ENCODE measurements at places on chromosomes 13 and 19.

DNA sequence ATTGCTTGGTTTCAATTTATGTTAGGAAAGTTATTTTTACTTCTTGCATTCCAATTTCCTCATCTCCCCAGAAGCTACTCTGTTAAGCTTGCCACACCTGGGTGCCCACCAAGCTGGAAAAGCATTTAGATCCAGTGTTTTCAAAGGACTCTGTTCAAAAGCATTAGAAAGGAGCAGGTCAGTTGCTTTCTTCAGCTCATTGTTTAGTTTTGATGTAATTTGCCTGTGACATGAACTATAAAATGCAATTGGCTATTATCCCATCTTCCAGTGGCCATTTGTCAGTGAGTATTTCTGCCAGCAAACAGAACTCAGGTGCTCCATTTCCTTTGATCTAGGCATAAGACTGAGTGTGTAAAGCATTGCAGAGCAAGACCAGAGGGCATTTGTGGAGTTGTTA, 46.7 kb upstream of the RNF113B start:
- DNase-seq = no peak

GRCh38 chr19:41297628-41298347, 12.2 kb upstream of the CCDC97 start:
- DNase-seq = peak; percentile 89

GRCh38 chr13:28473044-28473443, 21.9 kb downstream of the FLT1 start:
- no peak for DNase-seq

DNA sequence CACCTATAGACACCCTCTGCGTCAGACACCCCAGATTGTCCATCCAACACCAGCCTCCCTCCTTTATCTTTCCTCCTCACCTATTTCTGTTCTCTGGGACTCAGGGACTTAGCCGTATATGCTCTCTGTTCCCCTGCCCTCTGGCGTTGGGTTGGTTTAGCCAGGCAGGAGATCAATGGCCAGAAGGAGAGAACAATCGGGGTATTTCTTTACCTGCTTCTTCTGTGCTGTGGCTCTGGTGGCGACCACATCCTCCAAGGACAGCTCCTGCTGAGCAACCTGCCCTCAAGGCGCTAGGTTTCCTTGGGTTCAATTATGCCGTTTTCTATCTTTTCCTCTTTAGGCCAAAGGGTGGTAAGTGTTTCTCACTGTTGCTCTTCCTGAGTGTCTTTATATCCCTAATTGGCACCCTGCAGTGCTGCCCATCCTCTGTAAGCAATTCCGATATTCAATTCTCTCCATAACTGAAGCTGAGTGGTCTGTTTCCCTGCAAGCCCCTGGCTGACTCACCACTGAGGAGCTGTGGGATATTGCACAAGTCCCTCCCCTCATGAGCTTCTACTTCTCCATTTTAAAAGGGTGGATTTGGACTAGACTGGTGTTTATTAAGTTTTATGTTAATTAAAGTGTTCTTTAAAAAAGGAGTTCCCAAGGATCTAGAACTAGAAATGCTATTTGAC, 63.7 kb upstream of the TMTC4 start:
- DNase-seq = no peak

DNA sequence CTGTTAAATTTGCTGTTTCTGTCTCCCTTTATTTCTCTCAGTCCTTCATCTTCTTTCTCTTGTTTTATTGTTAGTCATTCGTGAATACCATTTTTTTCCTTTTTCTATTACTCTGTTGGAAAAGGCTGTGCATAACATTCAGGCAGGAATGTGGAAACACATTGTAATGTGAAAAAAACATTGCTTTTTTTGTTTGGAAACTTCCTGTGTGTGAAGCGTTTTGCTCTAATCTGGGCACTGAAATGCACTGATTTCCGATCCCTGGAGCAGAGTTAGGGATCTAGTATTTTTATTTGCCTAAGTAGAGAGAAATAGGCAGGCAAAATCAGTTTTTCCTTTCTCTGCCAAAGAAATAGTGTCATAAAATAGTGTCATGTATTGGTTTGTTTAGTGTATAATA, 155.5 kb downstream of the PCCA start:
- DNase-seq = no peak

DNA sequence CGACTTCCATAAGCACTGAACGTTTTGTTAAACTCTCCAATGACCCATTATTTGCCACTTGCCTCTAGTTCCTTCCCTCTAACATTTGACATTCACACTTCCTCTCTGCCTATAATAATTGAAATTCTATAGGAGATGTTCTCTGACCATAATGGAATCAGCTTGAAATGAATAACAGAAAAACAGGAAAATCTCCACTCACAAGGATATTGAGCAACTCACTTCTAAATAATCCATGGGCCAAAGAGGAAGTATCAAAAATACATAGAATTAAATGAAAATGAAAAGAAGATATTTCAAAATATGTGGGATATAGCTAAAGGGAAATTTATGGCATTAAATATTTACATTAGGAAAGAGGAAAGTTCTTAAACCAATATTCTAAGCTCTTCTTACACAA, 3.4 kb upstream of the FCGBP start:
- DNase-seq = no peak

DNA sequence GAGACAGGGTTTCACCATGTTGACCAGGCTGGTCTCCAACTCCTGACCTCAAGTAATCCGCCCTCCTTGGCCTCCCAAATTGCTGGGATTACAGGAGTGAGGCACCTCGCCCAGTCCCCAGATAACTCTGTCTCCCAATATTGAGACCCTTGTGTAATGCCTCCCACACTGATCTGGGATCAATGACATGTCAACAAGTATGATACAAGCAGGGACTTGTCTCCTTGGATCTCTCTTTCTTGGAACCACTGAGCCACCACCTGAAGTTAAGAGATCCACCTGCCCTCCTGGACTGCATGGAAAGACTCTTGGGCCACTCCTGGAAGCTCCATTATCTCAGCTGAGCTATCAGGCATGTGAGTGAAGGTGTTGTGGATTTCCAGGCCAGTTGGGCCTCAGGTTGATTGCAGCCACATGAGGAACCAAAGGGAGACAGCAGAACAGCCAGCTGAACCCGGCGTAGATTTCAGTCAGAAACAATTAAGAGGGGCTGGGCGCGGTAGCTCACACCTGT, 15.1 kb downstream of the NFKBID start:
- no peak for DNase-seq

GRCh38 chr13:92218615-92219014, 820.2 kb downstream of the GPC5 start:
- no peak for DNase-seq

All from GM19239 (cell line).